Stimulated activated CD8-positive, alpha-beta memory T cell treated with anti-CD3 and anti-CD28 coated beads, Interleukin-15, amount 100 ng/mL, for 48 hours (primary cell): ENCODE measurements at places on chromosomes 16 and 17.
A peak's percentile ranks its signal among the peaks of the same experiment; 100 is the strongest.

DNA sequence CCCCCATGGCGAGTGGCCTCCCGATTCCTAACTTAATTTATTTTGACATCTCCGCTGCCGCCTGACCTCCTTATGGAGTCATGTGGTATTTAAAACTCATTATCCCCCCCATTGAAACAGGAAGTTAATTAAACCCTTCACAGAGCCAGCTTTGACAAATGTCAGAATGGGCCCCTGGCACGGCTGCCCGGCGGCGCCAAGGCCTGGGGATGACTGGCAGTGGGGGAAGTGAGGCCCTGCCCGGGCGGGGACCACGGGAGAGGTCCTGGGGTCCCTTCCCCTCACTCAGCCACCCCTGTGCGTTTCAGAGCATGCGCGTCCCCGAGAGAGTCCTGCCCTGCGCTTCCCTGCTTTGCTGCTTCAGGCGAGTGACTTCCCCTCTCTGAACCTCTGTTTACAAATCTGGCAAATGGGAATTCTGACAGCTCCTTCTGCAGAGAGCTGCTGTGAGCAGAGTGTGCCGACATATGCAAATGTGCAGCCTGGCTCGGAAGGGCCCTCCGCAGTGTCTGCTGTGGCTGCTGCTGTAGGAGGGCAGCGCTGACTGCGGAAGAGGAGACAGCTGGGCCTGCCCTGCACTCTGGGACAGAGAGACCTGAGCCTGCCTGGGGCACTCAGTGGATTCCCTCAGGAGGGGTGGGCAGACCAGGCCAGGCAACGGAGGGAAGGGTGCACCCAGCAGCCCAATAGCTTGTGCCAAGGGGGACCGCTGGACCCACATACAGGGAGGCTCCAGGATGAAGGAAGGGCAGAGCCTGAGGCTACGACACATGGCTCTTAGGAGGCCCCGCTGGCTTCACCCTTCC, 4.4 kb upstream of the ZFPM1 start:
- DNase-seq = no peak

DNA sequence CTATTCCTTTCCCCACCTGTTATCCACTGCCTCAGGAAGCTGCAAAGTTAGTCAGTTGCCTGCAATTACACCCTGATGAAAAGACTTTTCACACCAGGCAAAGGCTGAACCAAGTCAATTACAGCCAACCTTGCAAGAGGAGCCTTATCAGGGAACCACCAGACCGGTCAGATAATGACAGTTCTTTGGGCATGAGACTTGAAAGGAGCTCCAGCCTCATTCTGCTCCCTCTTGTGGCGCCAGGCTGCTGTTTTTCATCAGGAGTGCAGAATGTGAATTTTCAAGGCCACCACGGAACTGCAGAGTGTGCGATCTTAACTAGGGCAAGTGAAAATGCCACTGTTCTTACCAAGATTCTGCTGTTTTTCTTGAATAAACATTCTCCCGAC, 22.5 kb downstream of the DNAI2 start:
- peak; percentile 13 for DNase-seq

DNA sequence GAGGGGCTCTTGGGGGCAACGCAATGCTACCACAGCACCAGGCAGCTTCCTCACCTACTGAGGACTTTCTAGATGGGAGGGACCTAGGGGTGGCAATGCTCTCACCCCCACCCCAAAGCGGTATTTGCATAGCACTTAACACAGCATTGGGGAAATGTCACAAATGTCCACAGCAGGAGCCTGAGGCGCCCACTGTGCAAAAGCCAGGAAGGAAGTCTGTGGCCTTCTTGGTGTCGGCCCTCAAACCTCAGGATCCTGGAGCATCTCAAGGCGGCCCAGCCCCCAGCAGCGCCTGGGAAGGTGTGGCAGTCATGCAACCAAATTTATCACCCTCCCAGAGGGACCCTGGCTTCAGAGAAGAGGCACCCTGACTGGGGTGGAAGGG, 45.3 kb downstream of the WNT3 start:
- DNase-seq = no peak

DNA sequence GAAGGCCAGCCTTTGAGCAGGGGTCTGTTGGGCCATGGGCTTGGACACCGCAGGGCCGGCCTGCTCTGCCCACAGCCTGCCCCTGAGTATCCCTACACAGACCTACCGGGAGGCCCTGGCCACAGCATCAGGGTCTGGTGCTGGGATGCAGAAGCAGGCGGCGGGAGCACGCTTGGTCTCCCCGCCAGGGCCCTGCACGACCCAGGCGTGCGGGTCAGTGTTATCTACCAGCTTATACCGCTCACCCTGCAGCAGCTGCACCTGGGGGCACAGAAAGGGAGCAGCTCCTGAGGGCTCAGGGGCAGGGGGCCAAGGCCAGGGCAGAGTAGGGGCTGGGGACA, 8.8 kb downstream of the EVPL start:
- no peak for DNase-seq

- DNase-seq = no peak
Observed at GRCh38 chr16:20681821-20682760, 15.4 kb downstream of the ACSM1 start.

DNA sequence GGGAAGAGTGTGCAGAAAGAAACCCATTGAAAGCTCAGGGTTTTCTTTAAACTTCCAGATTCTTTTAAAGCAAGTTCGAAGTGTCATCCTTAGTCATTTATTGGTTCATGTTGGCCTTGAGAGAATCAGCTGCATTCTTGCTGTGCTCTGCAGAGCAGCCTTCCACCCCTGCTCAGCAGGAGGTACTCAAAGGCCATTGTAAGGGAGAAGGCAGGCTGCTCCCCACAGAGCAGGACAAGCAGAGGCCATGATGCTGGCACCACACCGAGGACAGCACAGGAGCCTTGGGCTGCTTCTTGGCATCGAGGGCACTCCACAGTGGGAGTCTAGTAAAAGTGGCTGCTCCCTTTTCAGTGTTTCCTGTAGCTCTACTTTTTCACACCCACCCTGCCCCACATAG, 29.6 kb downstream of the NMT1 start:
- DNase-seq = no peak

DNA sequence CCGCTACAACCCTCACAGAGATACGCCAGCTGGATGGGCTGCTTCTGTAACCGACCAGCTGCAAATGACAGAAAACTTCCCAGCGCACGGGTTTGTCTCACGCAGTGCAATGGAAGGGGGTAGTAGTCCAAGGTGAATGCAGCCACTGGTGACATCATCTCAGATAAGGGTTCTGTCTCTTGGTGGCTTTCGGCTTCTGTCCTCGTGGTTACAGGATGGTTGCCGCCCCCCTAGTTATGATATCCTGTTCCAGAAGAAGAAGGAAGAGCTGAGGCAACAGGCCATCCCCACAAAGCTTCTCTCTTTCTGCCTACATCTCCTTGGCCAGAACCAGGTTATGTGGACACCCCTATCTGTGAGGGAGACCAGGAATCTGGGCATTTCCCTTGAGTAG, 40.3 kb upstream of the BAHCC1 start:
- no peak for DNase-seq

GRCh38 chr17:39178536-39178935, 12.6 kb upstream of the ARL5C start:
- DNase-seq = no peak

GRCh38 chr17:72719578-72720493, 372.7 kb downstream of the SLC39A11 start:
- DNase-seq = peak; percentile 52

GRCh38 chr16:57643147-57643874, 14.9 kb downstream of the ADGRG1 start:
- no peak for DNase-seq

GRCh38 chr17:17502741-17503565, 6.8 kb upstream of the RASD1 start:
- DNase-seq = no peak

DNA sequence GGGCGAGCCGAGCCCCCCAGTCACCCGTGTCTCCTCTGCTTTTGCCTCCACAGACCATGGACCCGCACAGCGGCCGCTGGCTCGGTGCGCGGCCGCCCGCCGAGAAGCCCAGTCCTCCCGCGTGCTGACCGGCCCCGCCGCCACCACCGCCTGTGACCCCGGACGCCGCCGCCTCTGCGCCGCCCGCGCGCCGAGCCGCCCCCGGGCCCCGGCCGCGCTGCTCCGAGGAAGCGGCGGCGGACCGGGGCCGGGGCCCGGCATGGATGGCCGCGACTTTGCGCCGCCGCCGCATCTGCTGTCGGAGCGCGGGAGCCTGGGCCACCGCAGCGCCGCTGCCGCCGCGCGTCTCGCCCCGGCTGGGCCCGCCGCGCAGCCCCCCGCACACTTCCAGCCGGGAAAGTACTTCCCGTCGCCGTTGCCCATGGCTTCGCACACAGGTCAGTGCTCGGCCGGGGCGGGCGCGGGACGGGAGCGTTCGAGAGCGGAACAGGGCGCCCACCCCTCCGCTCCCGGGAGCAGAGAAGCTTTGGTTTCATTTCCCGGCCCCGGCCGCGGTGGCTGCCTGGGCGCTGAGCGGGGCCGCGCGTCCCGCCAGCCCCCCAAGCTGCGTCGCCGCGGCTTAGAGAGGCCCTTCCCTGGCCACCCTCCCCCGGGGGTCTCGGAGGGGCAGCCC, 4.4 kb downstream of the BAHCC1 start:
- DNase-seq = no peak

DNA sequence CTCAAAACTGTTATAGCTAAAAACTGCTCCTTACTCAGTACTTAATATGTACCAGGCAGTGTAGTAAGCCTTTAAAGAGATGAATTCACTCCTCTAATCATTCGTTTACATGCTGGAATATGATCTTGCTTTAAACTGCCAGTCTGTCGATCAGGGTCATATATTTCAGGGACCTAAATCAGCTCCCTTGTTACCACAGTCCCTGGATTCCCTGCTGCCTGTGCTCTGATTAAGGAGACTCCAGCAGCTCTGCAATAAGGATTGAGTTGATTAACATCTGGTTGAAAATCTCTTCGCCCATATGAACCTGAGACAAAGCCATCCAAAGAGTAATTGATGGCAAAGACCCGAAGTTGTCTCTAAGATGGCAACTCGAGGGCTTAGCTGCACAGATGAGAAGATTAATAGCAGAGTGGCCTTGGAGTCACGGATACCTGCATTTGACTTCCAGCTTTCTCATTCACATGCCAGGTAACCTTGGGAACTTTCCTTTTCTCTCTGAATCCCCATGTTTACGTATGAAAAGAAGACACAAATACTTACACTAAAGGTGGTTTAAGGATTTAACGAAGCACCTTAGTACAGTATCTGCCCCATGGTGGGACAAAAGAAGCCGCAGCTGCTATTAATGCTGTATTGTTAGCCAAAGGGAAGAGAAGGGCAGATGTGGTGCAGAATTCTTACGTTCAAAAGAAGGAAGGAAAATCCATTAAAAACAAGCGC, 68.2 kb downstream of the VAT1L start:
- no peak for DNase-seq

DNA sequence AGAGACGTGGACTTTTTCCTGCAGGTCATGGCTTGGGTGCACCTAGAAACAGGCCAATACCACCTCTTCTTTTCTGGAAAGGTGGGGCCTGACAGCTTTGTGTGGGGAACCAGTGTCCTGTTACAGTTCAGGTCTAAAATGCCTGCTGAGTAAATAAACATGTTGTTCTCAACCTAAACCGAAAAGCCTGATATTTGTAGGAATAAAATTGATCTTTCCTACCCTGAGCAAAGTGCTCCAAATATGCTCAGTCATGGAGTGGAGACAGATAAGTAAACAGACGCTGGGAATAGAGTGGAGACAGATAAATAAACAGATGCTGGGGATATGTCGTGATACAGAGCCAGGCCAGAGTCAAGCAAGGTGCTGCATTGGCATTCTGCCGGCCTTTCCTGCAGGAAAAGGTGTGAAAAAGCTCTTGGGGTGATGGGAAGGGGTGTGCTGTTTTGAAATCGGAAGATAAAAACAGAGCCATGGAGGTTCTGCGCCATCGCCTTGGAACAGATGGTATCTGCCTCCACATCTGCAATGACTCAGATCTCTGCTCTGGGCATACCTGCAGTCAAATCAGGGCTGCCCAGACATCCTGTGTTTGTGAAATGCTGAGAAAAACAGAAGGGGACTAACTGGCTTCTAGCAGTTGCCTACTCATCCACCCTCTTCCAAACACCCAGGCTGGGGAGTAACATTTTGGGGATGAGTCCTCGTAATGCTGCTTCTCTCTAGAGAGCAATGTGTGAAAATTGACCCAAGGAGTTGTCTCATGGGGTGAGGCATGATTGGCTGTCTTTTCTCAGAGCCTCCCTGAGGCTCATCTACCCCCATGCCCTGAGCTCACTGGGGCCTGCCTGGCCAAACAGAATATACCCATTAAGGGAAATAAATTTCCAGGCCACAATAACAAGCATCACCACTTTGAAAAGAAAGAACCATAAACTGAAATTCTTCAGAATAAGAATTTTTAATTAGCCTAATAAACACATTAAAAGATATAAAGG, 16.8 kb upstream of the TRPV2 start:
- DNase-seq = no peak

DNA sequence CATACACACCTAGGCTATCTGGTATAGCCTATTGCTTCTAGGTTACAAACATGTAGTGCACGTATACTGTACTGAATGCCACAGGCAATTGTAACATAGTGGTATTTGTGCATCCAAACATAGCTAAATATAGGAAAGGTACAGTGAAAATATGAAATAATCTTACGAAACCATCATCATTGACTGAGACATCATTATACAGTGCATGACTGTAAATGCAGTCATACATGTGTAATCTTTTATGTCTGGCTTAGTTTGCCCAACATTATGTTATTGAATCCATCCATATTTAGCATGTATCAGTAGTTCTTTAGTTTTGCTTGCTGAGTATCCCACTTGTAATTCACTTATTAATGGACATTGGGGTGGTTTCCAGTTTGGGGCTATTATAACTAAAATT, 124.9 kb downstream of the CYLD start:
- DNase-seq = no peak

- DNase-seq = no peak
Observed at GRCh38 chr16:1287982-1288670, 21.3 kb upstream of the UBE2I start.

DNA sequence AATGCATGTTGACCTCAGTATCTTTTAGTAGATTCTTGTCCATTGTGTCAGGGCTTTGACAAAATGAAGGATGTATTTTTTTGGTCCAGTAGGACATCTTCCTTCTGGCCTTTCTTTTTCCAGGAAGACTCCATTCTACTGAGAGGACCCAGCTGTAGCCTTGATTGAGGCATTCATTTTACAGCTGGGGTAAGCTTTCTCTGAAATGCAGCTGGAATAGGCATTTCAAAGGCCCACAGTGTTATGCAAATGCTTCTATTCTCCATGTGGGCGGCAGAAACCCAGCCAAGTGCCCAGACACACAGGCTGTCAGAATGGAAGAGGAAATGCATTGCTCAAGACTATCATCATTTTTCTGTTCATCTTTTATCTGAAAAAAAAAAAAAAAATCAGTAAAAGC, 629.0 kb upstream of the CDH8 start:
- no peak for DNase-seq

GRCh38 chr16:50521246-50521900, 26.8 kb upstream of the NKD1 start:
- DNase-seq = no peak

DNA sequence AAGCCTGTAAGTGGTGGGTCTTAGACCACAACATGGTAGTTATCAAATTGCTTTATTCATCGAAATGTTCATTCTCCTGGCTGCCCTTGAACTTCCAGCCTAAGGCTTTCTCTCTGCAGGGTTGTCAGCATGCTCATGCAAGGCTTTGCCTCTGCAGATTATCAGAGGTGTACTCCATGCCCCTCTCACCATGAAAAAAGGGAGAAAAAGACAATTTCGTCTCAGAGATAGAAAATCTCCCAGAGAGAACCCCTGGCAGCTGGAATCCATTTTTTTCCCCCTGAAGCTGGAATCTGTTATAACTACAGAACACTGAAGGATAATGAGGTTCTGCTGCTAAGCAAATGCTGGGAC, 33.9 kb upstream of the METTL9 start:
- no peak for DNase-seq

GRCh38 chr16:85357924-85358505, 245.7 kb upstream of the CIBAR2 start:
- DNase-seq = no peak
